ENCODE measurements at places on chromosomes 3 and 15. TPM values are rescaled to one million over a fixed set of nuclear protein-coding genes. Genes with fewer than 3 reads are reported as not detected.

The AHSG gene
- polyA plus RNA-seq: 0.71 TPM

DNA sequence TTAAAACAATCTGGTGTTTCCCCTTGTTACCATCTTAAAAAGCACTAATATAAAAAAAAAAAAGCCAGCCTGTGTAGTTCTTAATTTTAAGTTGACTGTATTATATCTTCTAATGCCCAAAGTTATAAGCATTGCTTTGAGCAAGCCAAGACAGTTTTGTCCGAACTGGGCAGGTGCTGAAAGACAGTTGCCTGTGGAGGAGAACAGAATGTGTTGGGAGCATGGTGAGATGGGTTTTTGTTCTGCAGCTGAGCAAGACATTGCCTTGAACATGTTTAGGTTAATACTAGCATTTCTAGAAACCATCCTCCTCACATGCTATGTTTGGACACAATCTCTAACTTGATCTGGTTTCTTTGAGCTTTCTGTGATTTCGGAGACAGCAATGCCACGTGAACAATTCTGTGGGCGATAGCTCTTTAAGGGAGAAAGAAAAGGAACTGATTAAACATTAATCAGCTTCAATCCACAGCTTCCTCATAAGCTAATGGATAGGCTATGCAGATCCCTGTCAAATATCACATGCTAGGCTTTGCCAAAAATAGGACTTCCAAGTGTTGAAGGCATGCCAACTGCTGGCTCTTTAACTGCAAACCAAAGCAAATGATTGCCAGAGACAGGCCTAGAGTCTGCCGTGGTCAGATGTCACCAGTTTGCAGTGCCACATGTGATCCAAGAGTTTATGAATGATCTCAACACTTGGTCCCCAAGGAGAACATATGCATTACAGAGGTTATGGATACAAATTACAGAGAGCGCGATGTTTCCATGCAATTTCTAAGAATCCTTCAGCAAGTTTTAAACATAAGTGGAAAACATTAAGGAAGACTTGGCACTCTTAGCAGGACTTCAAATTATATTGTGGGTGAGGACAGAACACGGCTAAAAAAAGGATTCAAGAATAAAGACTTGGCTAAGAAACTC lies 428.1 kb downstream of the ROBO2 start:
- DNase-seq: peak; percentile 58

DNA sequence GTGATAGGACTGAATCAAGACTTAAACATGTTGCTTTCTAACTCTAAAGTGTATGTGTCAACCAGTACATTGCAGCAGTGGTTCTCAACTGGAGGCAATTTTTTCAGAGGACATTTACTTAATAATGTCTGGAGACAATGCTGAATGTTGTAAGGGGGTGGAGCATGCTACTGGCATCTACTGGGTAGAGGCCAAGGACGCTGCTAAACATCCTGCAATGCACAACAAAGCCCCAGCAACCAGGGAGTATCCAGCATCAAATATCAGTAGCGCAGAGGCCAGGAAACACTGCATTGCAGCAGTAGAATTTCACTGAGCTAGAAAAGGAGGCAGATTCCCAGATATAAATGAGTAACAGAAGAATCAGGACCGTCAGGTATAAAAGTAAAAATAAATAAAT lies 79.8 kb upstream of the GRM7 start:
- no peak for DNase-seq

GRCh38 chr3:28279770-28280169 lies 38.4 kb downstream of the CMC1 start:
- DNase-seq: no peak

DNA sequence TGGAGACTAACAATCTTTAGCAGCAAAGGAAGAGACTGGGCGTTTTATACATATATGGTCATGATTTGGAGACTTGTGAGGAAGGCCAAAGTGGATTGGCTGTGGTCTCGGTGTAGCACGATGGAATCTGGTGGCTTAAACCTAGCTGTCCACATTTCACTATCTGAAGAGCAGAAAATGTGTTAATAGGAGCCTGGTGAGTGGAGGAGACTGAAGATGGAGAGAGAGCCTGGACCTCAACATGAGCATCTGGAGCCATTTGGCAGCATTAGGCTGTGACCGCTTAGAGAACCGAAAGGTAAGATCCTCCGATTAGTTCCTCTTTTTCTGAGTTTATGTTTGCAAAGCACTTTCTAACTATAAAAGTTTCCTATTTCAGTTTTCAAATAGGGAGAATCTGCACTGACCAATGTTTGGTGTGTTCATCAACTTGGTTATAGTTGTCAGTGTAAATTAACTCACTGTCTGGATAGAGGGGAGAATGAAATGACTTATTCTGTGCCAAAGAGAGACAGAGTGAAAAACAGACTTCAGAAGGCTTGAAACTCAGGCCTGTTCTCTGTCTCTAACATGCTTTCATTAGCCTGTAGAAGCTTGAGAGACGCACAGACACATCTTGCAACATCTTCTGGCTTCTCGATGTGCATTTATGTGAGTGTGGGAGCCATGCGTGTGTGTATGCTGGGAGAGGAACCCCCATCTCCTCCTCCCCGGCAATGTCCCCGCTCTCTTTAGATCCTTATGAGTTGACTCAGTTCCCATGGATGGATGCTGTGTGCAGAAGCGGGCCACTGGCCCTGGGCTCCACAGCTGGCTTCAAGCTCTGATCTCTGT lies 244.7 kb upstream of the TBL1XR1 start:
- DNase-seq: no peak

The SAMMSON gene
- polyA plus RNA-seq: 0.75 TPM

The SEMA3B gene
- polyA plus RNA-seq: 35.5 TPM

GRCh38 chr3:196143708-196144382 lies 62.0 kb upstream of the TFRC start:
- no peak for DNase-seq

The POPDC2 gene
- 65.7 TPM for polyA plus RNA-seq

The EAF2 gene
- 5.5 TPM for polyA plus RNA-seq

The GUCA1C gene
- polyA plus RNA-seq: 0.28 TPM

DNA sequence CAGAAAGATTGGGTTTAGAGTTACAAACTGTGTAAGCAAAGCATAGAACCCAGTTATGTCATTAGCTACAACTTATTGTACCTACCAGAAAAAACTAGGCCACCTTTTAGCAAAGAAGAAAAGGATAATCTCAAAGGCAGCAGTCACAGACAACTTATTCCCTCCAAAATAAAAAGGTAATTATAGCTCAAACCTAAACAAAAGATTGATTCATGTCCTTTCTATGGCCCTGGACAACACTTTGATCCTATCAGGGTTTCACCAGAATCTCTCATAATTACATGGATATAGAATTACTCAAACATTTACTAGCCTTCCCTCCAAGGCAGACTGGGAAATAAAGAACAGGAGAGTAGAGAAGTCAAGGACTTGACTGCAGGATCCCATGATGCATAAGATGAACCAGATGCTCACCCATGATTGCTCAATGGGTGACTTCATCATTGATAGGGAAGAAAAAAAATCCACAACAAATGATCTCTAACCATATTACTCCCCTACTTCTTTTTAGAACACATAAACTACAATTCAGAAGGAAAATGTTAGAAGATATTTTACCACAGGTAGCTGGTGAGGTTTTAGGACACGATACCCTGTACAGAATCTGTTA lies 17.4 kb downstream of the DET1 start:
- DNase-seq: no peak

- no peak for DNase-seq
These were observed 117.1 kb upstream of the SMAD3 start for GRCh38 chr15:66948294-66948693.

GRCh38 chr3:122548619-122549018 lies 15.5 kb downstream of the PARP9 start:
- DNase-seq: no peak

GRCh38 chr15:47616876-47617275 lies 100.4 kb upstream of the SEMA6D start:
- DNase-seq: no peak

GRCh38 chr3:186105543-186105942 lies 3.3 kb downstream of the ETV5 start:
- no peak for DNase-seq

The PLSCR5 gene
- not detected for polyA plus RNA-seq

GRCh38 chr15:84975871-84976351 lies 5.7 kb upstream of the PDE8A start:
- no peak for DNase-seq

DNA sequence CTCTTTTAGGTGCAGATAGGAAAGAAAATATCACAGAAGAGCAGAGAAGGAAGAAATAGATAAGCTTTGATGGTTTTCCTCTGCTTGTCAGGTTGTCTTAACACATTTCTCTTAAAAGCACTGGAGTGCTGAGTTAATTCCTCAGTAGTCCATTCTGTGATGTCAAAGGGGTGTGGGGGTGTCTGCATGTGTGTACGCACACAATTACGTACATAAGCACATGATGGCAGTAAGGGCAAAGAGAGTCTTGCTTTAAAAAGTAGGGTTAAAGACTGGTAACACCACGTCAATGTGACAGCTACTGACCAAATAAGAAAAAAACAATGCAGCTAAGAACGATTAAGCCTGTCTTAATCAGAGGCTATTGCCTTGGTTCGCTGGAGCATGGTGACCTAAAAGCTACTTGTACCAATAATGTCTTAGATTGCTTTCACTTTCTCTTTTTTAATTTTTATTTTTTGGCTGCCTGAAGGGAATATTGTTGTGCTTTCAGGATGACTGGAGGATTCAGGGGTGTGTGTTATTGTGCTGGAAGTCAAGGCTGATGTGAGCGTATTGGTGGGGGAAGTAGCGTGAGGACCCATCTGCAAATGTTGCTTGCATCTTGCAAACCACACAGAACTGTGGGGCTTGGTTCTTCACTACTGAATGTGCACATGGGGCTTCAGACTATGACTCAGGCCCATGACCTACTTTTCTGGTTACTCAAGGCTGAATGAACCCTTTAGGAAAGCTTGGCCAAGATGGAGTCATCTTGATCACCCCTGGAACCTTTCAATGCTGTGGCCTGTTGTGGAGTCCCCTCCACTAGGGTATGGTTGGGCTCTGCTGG lies 417.8 kb upstream of the TPM1 start:
- DNase-seq: no peak

- no peak for DNase-seq
These were observed 268.4 kb upstream of the FRG2C start for GRCh38 chr3:75395580-75396315.

DNA sequence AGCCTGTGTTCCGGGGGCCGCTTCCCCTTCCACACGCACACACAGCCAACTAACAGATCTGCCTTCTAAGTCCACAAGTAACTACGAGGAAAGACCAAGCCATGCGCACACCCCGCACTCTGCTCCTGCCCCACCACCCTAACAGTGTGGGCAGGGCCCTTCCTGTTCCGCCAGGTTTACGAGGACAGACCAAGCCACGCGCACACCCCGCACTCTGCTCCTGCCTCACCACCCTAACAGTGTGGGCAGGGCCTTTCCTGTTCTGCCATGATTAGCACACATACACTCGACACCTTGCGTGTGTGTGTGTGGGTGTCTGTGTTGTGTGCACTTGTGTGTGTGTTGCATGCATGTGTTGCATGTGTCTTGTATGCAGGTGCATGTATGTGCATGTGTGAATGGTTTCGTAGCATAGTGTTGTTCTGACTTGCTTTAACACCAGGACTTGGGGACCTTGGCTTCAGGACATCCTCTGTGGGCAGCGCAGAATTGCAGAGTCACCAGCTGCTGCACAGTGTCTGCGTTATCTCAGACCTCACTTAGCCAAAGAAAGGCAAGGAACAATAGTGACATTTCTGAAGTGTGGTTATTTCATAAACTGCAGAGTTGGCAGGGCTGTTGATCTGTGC lies 114.4 kb downstream of the CHSY1 start:
- no peak for DNase-seq

The SNX33 gene
- polyA plus RNA-seq: 25.8 TPM

GRCh38 chr15:49620199-49620598 lies 419 bp downstream of the FAM227B start:
- no peak for DNase-seq

GRCh38 chr15:100143378-100143777 lies 198.4 kb downstream of the ADAMTS17 start:
- no peak for DNase-seq

- DNase-seq: no peak
These were observed 63.5 kb downstream of the CMSS1 start for GRCh38 chr3:99881121-99881524.

GRCh38 chr15:69557020-69557706 lies 104.5 kb downstream of the RPLP1 start:
- DNase-seq: no peak

GRCh38 chr15:71230303-71230702 lies 115.0 kb downstream of the THSD4 start:
- DNase-seq: no peak

DNA sequence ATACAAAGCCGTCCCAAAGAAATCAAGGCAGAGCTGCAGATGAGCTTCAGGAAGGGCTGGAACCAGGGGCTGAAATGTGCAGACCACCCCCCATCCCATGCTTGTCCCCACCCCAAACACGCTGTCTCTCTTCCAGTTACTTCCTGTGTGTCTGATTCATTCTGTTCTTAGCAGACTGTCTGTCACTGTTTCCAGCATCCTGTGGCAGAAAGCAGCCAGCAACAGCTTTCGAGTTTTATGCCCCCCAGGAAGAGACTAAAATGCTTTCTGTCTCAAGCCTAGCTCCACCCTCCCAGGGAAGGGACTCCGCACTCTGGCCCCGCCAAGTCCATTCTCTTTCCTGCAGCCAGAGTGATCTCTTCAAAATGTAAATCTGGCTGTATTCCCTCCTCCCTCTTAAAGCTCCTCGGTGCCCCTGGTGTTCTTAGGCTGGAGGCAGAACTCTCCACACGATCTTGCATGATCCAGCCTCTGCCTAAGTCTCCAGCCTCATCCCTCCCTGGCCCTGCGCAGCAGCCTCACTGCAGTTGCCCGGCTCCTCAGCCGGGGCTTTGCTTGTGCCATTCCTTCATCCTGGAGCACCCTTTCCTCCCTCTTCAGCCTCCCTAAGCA lies 41.5 kb downstream of the HRH1 start:
- no peak for DNase-seq

GRCh38 chr3:43287500-43287873 lies 1.1 kb downstream of the SNRK start:
- DNase-seq: no peak

- no peak for DNase-seq
These were observed 14.5 kb downstream of the GP5 start for GRCh38 chr3:194384569-194385001.

DNA sequence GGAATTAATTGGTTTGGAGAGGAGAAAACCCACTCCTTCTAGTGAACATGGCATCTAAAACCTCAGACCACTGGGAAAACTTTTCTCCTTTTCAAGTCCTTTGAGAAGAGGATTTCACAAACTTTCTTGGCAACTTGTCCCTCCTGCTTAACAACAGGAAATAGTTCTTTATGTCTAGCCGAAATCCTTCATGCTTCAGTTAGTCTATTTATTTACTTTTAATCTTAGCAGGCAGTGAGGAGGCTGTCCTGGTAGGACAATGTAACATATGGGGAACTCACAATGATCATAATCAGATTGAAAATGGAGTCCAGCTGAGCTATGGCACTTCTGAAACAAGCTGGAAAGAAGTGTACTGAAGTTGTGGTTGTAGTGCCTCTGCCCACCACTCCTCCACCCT lies 50.6 kb downstream of the KY start:
- DNase-seq: no peak

DNA sequence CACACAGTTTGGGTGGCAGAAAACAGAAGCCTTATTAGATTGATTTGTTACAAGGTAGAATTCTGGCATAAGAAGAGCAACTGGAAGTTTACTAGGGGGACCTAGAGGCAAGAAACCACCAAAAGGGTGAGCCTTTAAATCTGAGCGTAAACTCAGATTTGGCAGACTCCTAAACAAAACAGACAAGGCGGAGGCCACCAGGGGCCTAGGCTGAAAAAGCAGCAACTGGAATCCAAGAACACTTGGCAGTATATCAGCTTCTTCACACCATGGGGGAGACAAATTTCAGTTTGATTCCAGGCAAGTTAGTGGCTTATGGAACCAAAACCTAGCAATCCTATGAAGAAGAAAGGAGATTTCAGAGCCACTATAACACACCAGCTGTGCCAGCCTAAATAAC lies 220.0 kb downstream of the C3orf38 start:
- DNase-seq: no peak
